ENCODE measurements at places on chromosomes 4 and X.
A peak's percentile ranks its signal among the peaks of the same experiment; 100 is the strongest.

GRCh38 chrX:80667967-80668366, 141.7 kb downstream of the BRWD3 start:
- no peak for DNase-seq

GRCh38 chr4:75561789-75562188, 5.9 kb downstream of the ODAPH start:
- DNase-seq = no peak

DNA sequence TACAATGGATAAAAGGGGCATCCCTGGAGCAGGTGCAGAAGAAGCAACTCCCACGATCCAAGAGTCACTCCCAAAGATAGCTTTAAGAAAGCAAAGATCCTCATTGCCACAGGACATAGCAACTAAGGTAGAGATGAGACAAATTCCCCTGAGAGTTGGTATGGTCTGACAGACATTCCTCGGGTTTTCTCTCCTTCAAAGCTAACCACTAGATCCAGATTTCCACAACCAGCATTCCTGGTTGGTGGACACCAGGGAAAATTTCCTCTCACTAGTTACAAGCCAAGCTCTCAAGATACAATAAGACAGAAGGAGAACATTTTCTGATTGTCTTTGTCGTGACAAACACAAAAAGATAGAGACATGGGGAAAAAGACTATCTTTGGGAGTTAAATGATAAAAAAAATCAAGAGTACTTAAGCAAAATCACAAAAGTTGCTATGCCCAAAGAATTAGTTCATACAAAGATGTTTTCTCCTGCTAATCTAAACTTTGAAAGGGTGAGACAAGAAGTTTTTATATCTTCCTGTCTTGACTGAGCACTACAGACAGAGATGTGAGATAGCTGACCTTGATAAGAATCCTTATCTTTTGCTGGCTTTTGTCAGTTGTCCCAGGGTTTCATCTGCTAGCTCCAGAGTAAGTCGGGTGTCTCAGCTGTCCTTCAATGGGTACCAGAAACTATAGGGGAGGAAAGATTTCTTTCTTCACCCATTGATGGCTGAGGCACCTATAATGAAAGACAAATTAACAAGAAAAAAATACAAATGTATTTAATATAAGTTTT, 200.5 kb downstream of the CENPC start:
- no peak for DNase-seq

GRCh38 chr4:123421937-123422781, 25.6 kb downstream of the SPRY1 start:
- no peak for DNase-seq

DNA sequence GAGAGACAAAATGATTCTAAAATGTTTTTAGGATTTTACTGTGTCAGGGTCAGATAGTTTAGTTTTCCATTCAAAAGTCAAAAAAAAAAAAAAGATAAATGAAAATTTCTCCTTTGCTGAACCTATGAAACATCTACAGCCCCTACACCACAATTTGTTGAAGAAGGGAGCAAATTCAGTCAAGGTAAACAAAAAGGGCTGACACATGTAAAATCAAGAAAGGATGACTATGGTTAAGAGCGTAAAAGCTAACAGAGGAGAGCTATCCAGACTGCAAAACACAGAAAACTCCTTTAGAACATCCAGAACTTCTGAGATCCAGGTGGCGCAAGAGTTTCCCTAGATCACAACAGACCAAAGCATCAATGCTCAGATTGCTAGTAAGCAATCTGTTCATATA, 72.2 kb downstream of the RAB28 start:
- DNase-seq = no peak

- no peak for DNase-seq
Measured at GRCh38 chr4:140777894-140778293, 21.7 kb upstream of the TBC1D9 start.

GRCh38 chr4:48633657-48634056, 143.6 kb downstream of the ZAR1 start:
- no peak for DNase-seq

DNA sequence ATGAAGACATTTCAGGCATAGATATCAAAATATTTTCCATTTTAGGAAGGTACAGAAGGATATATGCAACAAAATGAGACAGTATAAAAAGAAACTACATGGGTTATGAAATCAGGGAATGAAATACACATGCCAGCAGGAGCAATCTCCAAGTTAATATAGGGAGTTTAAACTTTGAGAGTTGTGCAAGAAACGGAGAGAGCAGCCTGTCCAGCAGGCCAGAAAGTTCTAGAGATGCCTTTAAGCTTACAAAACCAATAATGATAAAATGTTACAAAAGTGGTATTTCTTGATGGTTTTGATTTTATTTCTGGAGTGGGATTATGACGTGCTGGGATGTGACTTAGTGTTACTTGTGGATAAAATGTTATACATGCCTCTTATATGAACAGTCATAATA, 2047.9 kb downstream of the ARAP2 start:
- DNase-seq = no peak

DNA sequence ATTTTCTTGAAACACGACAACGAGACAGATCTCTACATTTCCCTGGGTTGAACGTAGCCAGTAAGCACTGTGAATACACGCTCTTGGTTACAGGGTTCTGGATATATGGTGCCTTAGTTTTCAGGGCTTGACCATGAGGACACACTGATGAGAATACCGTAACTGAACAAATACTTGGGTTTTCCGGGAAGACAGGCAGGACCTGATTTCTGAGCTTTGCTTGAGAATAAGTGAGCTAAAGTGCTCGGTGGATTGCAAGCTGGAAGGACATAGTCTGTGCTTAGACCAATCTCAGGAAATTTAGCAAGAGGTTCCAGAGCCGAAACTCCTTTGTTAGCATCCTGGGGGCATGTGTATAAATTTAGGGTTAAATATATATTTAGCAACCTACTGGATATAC, 876 bp upstream of the TACR3 start:
- no peak for DNase-seq

GRCh38 chr4:154208424-154208823, 283.2 kb downstream of the DCHS2 start:
- DNase-seq = peak; percentile 59

GRCh38 chrX:37509349-37509748, 62.1 kb upstream of the LANCL3 start:
- peak; percentile 3 for DNase-seq

DNA sequence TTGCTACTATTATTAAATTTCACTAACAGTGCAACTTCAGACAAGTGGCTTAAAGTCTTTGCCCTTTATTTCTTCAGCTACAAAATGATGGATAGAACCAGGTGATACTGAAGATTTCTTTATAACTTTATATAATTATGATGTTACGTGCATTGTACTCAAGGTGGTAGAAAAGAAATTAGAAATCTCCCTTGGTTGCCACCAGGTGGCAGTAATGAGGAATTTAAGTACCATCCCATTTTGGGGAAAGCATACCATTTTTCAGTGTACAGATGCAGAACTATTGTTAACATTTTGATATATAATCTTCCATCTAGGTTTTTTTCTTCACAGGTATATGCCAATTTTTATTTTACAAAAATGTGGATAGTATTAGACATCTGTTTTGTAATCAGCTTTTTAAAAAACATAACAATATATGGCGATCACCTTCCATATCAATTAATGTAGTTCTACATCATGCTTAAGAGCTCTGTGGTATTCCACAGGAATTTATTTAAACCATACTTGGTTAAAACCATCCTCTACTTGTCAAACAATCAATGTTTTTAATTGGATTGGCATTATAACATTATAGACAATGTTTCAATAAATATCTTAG, 37.7 kb upstream of the RAB33B start:
- peak; percentile 67 for DNase-seq

DNA sequence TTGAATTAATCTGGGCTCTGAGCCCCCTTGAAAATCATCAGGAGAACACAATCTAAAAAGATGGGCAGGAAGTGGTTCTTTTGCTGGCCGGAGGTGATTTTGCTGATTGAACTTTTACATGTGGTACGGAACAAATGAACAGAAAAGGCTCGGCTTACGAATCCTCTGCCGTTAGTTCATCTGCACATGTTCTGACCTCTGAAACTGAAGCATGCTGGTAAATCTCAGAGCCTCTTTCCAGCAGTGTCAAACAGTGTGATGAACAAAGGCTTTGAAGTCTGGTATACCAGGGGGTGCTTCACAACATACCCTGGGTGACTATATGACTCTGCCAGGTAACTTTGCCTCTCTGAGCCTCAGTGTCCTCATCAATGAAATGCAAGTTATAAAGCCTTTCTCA, 194.2 kb upstream of the C1QTNF7 start:
- DNase-seq = peak; percentile 43

DNA sequence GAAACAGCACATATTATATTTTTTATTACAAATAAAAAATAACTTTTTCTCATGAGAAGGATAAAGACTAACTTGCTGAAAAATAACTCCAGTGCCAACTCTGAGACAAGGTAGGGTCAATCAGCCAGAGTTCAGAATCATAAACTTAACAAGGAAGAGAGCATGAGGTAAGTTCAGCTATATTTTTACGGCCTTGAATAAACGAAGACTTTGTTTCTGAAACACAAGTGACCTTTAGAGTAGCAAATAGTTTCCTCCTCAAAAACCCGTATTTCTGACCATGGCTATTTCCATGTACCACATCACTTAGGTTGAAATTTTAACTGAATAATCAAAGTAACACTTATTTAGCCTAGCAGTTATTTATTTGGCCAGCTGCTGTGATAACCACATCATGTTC, 45.5 kb downstream of the PRDM5 start:
- DNase-seq = no peak

GRCh38 chr4:128338634-128339355, 51.2 kb upstream of the PGRMC2 start:
- peak; percentile 78 for DNase-seq

- DNase-seq = peak; percentile 76
Measured at GRCh38 chr4:123893011-123893981, 496.7 kb downstream of the SPRY1 start.

All from fibroblast of mammary gland (primary cell).